ENCODE measurements at places on chromosomes 11 and 22.
A peak's percentile ranks its signal among the peaks of the same experiment; 100 is the strongest.

DNA sequence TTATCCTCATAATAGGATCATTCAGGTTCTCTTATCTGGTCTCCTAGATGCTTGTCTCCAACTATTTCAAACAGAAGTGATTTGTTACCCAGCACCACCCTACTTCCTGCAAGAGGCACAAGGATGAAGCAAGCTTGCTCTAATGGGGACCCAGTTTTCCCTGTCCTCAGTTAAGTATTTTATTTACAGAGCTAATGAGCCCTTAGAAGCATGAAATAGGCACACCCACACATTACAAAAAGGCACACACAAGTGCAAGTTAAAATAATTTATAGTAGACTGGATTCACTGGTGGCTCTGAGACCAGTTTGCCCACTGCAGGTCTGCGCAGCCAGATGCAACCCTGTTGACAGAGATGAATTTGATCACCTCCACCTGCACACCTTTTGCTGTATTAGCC lies 167.5 kb downstream of the KIRREL3 start:
- DNase-seq: no peak

- DNase-seq: no peak
These were observed 33.1 kb upstream of the GRAMD4 start for GRCh38 chr22:46587061-46587460.

DNA sequence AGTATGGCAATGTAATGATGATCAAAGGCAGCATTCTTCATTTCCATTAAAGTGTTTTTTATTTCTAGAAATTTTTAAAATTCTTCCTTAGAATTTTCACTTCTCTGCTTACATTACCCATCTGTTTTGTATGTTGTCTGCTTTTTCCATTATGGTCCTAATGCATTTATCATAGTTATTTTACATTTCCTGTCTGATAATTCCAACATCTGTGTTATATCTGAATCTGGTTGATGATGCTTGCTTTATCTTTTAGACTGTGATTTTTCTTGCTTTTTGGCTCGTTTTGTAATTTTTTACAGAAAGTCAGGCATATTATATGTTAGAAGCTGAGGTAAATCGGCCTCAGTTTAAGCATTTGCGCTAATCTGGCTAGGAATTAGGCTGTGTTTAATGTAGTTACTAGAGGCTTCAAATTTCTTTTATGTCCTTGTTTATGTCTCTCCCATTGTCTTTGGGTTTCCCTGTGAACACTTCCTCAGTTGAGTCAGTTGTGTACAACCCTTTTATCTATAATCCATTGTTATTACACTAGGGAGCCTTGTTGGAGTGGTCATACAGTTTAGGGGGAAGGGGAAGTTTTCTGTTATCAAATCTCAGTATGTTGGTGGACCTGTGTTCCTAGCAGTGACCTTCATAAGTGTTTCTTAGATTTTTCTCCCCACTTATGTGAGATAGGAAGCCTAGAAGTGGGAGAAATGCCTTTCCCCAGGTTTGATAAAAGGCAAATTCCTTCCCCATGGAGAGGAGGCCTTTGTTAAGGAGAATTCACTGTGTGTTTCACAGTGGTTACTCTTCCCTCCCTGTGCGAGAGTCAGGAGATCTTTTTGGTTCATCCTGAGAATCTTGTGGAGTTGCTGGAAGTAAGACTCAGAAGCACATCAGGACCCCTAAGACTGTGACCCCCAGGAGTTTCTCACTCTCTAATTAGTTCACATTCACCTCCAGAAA lies 437.5 kb downstream of the INSC start:
- DNase-seq: no peak

DNA sequence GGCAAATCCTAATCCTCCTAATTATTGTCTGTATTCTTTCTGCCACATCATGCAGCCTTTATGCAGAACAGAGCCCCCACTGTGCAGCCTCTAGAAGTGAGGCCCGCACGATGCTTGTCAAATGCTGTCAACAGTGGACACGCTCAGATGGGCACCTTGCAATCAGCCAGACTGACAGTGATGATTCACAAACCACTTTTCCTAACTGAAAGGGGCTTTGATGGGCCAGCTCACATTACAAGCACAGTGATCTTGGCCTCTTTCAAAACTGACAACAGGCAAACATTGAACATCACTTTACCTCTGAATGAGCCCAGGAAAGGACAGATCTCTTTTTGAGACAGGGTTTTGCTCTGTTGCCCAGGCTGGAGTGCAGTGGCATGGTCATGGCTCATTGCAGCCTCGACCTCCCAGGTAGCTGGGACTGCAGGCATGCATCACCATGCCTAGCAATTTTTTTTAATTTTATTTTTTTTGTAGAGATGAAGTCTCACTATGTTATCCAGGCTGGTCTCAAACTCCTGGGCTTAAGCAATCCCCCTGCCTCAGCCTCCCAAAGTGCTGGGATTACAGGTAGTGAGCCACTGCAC lies 18.0 kb upstream of the E2F8 start:
- DNase-seq: no peak

GRCh38 chr22:23233752-23234408 lies 53.6 kb downstream of the BCR start:
- peak; percentile 68 for DNase-seq

- DNase-seq: no peak
These were observed 10.5 kb downstream of the EMSY start for GRCh38 chr11:76455331-76455730.

GRCh38 chr11:69637941-69638871 lies 2.8 kb upstream of the CCND1 start:
- no peak for DNase-seq

DNA sequence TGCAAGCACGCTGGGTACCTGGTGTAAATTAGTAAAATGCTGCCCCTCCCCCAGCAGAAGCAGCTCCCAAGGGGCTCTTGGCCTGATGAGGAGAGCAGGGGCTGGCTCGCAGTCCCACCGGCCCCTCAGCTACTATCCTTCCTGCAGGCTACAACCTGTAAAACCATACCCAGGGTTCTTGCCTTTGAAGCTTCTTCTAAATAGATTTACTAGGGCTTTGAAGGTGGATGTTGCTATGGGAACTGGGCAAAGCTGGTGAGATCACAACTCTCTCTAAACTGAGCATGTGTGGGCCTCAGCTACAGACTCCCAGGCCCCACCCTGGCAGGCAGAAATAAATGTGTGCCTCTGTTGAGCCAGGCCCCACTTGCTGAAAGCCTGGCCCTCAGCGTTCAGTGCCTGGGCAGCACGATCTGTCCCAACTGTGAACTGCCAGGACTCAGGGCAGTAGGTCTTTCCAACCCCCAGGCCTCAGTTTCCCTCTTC lies 18.5 kb downstream of the CD5 start:
- DNase-seq: no peak

GRCh38 chr11:27174021-27174420 lies 133.4 kb downstream of the BBOX1 start:
- DNase-seq: no peak

GRCh38 chr11:86403458-86403857 lies 28.8 kb downstream of the CCDC81 start:
- DNase-seq: no peak

GRCh38 chr11:7632211-7632610 lies 41.1 kb downstream of the CYB5R2 start:
- no peak for DNase-seq

GRCh38 chr11:61141601-61142028 lies 19.6 kb downstream of the VPS37C start:
- DNase-seq: no peak

DNA sequence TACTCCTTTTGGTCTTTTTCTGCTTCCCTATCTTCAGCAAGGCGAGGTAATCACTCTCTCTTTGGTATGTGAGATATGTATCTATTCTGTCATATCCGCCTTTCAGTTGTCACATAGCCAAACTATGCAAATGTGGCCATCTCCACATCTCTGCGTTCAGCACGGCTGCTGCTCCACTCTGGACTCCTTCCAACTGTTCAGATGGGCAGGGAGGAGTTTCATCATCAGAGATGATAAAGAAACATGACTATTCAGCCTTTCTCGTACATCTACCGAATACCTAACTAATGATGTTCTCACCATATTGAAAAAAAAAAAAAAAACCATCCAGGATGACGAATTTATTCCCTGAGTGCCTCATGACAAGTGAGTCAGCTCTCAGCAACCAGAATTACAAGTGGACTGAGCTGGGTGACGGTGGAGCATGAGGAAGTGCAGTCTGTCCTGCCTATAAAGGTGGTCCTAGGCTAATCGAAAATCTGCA lies 899.6 kb downstream of the OPCML start:
- no peak for DNase-seq

GRCh38 chr11:30650266-30650665 lies 64.1 kb upstream of the MPPED2 start:
- DNase-seq: no peak

GRCh38 chr11:3073029-3073435 lies 15.8 kb upstream of the CARS1 start:
- DNase-seq: no peak

DNA sequence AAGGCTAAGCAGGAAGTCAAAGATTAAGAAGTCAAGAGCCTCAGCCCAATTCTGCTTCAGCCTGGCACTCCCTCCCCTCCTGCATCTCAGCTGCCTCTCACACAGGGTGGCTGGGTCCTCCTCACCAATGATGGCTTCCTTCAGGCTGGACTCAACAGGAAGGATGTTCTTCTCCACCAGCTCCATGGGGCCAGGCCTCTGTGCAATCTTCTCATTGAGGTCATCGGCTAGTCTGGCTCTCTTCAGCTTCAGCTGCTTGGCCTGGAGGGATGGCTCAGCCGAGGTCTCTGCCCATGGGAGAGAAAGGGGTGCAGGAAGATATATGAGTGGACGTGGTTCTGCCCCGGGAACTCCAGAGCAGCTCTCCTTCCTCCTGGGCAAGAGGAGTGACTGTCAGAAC lies 59.1 kb downstream of the SGSM3 start:
- no peak for DNase-seq

DNA sequence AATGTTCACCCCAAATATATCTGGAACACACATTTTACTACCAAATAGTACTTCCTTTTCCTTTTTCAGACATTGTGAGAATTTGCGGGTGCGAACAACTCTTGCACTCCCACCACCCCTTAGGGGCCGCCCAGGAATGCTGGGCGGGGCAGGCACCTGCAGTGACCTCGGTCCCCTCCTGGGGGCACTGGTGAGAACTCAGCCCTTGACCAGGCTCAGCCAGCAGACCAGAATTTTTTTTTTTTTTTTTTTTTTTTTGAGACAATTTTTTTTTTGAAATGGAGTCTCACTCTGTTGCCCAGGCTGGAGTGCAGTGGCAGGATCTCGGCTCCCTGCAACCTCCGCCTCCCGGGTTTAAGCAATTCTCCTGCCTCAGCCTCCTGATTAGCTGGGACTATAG lies 75.8 kb downstream of the ARHGAP8 start:
- peak; percentile 2 for DNase-seq

- no peak for DNase-seq
These were observed 6.8 kb upstream of the PPM1F start for GRCh38 chr22:21959274-21960074.

GRCh38 chr22:44286646-44287045 lies 26.1 kb downstream of the SHISAL1 start:
- no peak for DNase-seq

DNA sequence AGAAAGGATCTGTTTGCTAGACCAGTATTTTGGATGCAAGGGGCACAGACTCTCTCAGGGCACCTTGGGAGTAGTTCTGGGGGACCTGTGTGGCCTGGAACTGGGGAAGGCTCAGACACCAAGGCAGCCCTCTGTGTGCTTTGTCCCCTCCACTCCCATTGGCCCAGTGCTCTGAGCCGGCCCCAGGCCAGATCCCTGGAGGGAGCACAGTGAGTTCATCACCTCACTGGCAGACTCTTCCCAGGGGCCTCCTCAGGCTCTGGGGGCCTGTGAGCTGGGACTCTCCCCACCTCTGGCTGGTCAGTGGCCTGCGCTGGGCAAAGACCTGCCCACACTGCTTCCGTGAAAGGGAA lies 51.7 kb downstream of the CHRDL2 start:
- no peak for DNase-seq

DNA sequence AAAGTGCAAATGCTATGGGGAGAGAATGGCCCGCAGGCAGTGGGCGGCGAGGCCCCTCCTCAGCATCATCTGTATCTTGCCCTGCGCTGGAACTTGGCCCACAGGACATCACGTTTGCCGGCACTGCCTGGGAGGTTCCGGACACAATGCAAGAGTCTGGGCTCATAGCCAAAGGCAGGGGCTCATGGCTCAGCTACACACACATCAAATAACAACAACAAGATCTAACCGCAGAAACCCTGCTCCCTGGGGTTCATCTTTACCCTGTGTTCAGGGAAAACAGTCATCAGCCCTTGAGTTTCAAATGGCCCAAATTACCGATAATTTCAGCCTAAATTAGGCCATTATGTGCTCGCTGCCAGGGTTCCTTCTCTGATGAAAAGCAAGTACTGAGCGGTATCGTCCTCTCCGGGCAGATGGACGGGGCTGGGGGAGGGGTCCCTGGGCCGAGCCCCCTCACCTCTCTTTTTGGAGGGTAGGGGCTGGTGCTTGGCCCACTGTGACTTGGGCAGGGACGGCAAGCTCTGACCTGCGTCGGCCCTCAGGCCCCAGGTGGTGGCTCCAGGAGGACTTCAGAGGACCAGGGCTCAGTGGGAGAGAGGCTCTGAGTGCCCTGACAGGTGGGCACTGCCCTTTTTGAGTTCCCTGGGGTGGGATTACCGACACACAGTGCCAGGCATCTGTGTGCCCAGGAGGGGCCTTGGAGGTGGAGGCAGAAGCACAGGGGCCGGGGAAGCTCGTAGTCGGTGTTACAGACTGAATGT lies 25.0 kb upstream of the GAL start:
- DNase-seq: peak; percentile 83

- no peak for DNase-seq
These were observed 28.7 kb downstream of the MS4A2 start for GRCh38 chr11:60116996-60117790.

DNA sequence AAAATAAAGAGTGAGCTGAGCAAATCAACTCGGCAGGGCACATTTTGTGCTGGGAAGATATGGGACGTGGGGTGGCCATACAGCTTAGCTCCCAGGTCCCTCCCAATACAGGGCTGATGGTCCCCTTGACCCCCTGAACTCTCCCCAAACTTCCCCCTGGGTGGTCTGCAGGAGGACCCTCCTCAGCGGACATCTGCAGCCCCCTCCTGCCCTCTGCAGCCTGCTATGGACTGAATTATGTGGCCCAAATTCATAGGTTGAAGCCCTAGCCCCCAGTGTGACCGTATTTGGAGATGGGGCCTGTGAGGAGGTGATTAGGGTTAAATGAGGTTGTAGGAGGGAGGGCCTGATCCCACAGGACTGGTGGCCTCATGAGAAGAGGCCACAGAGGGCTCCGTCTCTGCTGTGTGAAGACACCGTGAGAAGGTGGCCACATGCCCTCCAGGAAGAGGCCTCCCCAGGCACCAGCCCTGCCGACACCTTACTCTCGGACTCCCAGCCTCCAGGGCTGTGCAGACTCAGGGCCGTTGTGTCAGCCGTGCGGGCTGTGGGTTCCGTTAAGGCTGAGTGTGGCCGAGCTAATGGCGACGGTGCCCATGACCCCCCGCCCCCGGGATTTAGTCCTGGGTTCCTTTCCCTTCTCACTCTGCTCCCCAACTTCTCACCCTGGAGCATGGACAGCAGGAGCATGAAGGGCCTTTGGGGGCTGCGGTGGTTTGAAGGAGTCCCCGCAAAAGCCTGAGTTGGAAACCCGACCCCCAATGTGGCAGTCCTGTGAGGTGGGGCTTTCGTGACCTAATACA lies 1042.8 kb downstream of the BRD1 start:
- no peak for DNase-seq

GRCh38 chr11:67504950-67505581 lies at the start of gene PITPNM1:
TSS of gene PITPNM1 (minus strand) at chr11:67505363. CDS start at chr11:67504180, 1,183 bp downstream.
- peak; percentile 78 for DNase-seq

- DNase-seq: no peak
These were observed 100.7 kb upstream of the BIRC3 start for GRCh38 chr11:102216433-102217075.

All from left cardiac atrium (tissue), 4 donors.